ENCODE measurements at places on chromosomes 5 and 9.
A peak's percentile ranks its signal among the peaks of the same experiment; 100 is the strongest.

DNA sequence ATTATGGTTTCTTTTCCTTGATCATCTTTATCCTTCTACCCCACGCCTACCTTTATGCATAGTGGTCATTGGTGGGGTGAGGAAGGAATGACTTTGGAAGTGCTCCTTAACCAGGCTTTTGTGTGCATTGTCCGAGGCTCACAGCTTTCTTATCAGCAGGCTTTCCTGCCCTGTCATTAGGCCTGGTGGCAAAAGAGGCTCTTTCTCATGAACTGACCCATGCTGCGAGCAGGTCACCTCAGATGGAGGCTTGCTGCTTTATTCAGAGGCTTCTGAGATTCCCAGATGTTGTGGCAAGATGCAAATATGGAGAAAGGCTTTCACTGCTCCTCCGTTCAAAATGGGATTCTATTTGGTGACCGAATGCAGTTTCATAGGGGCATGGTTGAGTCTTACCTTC is 57.4 kb upstream of the DMRTA1 start:
- no peak for DNase-seq

GRCh38 chr9:110047232-110047954 is 160.6 kb downstream of the C9orf152 start:
- no peak for DNase-seq

GRCh38 chr9:84862810-84863287 is 193.3 kb downstream of the NTRK2 start:
- DNase-seq: no peak

- DNase-seq: no peak
Measured at GRCh38 chr5:64971513-64971912, 202.8 kb downstream of the CWC27 start.

DNA sequence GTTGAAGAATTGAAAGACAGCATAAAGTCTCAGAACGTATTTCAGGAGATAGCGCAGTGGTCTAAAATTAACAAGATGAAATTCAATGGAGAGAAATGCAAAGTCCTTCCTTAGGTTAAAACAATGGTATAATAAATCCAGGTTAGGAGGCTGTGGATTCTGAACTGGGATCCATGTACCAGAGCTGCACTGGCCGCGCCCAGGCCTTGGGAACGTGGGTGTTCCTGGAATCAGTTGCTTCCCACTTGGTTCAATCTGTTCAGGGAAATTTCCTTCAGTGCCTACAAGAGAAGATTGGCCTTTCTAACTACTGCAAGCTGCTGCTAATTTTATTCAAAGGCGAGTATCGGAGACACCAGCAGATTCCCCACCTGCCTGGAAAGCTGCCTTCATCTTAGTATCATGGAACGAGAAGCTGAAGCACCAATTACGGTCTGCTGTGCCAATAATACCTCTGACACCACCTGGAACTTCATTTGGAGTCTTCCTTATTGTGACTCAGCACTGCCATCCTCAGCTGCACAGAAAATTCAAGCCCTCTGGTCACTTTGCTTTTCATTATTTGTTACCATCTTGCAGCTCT is 14.3 kb upstream of the CTNND2 start:
- DNase-seq: no peak

DNA sequence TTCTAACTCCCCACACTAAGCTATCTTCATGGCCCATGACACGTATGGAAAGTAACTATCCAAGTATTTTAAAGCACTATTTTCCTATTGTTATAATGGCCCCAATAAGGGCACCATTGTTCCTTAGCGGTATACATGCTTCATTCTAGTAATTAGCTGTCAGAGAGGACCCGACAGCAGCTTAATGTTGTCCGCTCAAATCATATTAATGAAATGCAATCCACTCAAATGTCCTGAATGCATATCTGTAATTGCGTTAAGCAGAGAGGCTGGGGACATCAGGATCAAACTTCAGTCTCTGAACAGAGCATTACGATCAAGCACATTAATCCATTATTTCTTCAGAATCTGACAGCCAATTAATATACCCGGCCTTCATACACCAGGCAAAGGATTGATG is 139.7 kb downstream of the CRB2 start:
- DNase-seq: no peak

DNA sequence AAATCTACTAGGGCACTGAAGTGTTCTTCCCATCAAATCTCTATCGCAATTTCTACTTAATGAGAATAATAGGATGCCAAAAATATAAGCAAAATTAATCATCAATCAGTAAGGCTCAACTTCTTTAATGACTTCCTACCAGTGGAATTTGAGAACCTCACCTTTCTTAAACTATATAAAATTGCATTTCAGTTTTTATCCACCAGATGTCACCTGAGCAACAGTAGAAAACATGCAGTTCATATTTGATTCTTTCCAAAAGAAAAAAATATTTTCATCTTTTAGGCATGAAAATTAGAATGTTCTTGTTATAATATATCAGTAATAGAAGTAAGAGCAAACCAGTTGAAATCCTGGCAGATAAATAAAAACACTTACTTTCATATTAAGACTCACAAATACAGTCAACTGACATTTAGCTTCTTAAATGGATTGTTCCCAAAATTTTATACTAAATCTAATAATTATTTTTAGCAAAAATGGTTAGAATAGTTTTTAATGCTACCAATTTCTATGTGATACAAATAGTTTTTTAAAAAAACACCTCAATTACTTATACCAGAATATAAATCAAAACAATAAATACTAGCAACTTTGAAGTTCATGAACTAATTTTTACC is 13.4 kb upstream of the CCDC112 start:
- DNase-seq: no peak

DNA sequence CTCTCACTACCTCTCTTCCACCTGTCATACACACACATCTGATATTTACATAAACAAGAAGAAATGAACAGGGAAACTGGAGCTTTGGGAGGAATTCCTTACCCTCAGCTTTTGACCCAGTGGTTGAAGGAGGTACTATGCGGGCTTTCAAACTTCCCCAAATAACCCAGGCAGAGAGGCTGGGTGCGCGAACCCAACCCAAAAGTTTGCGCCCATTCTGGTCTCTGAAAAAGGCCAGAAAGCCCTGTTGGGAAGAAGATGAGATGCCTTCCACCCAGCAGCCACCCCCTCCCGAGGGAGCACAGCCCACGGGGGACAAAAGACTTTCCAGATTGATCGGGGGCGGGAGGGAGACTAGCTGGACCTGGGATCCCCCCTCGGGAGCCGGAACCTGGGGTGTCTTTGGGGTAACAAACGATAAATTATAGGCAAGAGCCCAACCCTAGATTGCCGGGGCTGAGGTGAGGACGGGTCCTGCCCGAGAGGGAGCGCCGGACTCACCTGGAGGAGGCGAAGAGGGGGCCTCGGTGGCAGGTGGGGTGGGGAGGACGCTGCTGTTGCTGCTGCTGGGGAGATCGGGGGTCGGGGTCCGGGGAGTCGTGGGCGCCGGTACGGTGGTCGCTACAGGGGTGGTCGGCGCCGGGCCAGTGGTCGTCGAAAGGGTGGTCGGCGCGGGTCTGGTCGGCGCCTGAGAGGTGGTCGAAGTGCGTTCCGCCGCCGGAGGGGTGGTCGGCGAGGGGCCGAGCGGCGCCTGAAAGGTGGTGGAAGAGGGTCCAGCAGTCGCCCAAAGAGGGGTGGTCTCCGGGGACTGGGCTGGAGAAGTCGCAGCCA is 798 bp downstream of the MEGF9 start:
- DNase-seq: no peak

DNA sequence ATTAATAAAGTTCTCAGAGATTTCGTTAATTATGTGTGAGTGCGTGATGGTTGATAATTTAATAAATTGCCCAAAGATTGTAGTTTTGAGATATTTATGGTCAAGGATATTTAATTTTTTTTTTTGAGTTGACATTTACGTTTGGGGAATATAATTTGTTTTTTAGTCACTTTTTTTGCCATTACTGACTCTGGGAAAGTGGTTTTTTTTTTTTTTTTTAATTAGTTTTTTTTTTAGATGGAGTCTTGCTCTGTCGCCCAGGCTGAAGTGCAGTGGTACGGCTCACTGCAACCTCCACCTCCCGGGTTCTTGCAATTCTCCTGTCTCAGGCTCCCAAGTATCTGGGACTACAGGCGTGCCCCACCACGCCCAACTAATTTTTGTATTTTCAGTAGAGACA is 1.7 kb downstream of the BDP1 start:
- DNase-seq: no peak

GRCh38 chr5:2756211-2757152 is 5.0 kb upstream of the IRX2 start:
- no peak for DNase-seq

DNA sequence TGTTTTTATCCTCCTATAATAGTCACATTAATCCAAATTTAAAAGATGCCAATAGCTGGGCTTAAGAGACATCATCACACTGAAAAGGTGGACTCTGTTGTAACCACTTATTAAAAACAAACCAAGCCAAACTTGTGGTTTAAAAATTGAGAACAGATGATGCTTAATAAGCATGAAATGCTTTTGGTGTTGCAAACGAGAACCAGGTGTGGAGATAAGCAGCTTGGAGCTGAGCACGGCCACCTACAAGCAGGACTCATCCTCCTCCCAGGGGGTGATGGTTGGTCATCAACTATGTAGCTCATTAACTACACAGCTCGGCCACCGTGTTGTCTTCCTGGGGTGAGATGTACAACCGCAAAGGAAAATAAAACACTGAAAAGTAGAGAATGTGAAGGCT is 154.4 kb downstream of the NPR3 start:
- DNase-seq: peak; percentile 50

DNA sequence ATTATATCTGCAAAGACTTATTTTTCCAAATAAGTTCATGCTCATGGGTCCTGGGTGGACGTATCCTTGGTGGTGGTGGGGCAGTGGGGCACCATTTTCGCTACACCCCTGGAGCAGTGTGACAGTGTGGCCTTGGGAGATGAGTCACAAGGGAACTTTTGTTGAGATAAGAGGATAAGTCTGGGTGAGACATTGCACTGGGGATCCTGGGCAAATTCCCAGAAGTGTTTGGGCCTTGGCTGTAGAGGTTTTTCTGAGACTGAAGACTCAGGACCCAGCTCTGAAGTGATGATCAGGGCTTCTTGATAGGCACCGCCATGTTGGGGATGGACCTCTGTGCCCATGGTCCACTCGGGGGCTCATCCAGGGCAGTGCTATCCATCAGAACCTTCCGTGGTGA is 149.4 kb downstream of the MACROH2A1 start:
- DNase-seq: no peak

GRCh38 chr9:110844121-110844520 is 175.5 kb downstream of the MUSK start:
- no peak for DNase-seq

- no peak for DNase-seq
Measured at GRCh38 chr9:95511952-95512708, 4.6 kb downstream of the PTCH1 start.

GRCh38 chr5:57850109-57850508 is 367.5 kb upstream of the ACTBL2 start:
- DNase-seq: no peak

- DNase-seq: no peak
Measured at GRCh38 chr5:112154940-112155686, 264.0 kb downstream of the EPB41L4A start.

GRCh38 chr5:67156976-67157583 is 39.5 kb downstream of the CD180 start:
- no peak for DNase-seq

GRCh38 chr9:2420543-2420942 is 201.0 kb upstream of the VLDLR start:
- DNase-seq: no peak

DNA sequence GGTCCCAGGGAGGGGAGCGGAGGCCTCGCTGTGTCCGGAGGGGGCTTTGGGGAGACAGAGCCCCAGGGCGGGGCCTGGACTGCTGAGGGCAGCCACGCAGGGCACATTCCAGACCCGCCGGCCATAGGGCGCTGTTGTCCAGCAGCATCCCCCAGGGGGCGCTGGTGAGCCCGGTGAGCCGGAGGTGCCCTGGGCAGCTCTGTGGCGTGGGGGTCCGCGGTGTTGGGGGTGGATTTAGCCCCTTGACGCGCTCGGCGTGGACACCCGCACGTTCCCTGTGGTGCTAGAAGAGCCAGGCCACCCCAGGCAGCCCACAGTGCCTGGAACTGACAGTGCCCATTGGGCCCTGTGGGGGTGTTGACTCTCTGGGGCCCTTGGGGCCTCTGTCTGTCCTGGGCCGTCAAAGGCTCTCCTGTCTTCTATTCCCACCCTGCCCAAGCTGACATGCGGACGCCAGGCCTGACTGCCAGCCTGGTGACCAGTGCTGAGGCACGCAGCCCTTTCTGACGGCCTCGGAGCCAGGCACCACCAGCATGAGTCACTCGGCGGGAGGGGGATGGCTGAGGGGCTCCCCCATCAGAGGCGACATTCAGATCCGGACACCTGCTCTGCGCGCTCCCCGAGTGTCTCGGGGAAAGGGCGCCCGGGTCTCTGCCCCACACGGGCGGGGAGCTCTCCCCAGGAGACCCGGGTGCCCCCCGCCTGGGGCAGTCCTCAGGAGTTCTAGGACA is 23.9 kb downstream of the TPPP start:
- DNase-seq: no peak

- DNase-seq: no peak
Measured at GRCh38 chr9:99595796-99596195, 225.9 kb upstream of the NR4A3 start.

- no peak for DNase-seq
Measured at GRCh38 chr5:133456933-133457402, 155.4 kb downstream of the FSTL4 start.

All from smooth muscle cell of the brain vasculature (primary cell).